Renal pelvis (tissue), 12 donors: ENCODE measurements at places on chromosomes 7 and 10. TPM values are rescaled to one million over a fixed set of nuclear protein-coding genes. Genes with fewer than 3 reads are reported as not detected.

Gene MRPS17
- 14.2 TPM for polyA plus RNA-seq

DNA sequence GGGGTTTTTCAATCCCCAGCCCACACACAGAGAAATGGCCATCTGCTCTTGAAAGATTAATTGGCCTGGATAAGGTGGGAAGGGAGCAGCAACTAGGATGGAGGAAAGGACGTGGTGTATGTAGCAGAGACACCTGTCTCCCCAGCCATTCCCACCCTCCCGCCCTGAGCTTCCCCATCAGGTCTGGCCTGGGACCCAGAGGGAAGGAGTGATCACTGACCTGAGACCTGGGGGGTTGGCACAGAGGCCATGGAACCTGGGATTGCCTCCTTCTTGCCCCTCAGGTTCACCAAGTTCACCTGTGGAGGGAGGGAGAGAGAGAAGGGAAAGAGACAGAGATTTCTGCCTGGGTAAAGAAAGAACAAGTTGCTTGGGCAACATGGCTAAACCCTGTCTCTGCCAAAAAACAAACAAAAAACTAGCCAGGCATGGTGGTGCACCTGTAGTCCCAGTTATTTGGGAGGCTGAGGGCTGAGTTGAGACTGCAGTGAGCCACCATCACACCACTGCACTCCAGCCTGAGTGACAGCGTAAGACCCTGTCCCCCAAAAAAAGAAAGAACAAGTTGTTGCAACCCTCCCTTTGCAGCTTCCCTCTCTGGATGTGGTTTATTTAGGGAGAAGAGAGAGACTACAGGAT is 11.3 kb upstream of the TRPV6 start:
- no peak for DNase-seq

GRCh38 chr7:50774319-50774718 is 8.4 kb downstream of the GRB10 start:
- no peak for DNase-seq

GRCh38 chr7:103307503-103308231 is 10.4 kb downstream of the PMPCB start:
- no peak for DNase-seq

DNA sequence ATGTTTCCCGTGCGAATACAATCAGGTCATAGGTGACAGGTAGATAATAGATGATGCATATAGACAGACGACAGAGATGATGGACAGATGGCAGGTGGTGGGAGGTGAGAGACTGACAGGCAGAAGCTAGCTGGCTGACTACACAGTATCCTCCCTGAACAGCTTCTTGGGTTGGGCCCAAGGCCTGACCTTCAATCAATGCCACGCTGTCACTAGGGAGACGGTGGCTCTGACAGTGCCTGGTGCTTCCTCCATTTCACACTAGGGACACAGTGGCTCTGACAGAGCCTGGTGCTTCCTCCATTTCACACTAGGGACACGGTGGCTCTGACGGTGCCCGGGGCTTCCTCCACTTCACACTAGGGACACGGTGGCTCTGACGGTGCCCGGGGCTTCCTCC is 200.1 kb downstream of the DIP2C start:
- no peak for DNase-seq

GRCh38 chr10:86191166-86191565 is 175.4 kb downstream of the GRID1 start:
- DNase-seq, result no peak

GRCh38 chr7:29372351-29373090 is 177.9 kb downstream of the CHN2 start:
- DNase-seq, result no peak
